Activated CD4-positive, alpha-beta T cell treated with anti-CD3 and anti-CD28 coated beads, Interleukin-2, amount 10 ng/mL, durations not matched to agents 7 days and 5 days (primary cell): ENCODE measurements at places on chromosomes 12 and 14. TPM values are rescaled to one million over a fixed set of nuclear protein-coding genes. Genes with fewer than 3 reads are reported as not detected.

Gene ANHX
- not detected for total RNA-seq

DNA sequence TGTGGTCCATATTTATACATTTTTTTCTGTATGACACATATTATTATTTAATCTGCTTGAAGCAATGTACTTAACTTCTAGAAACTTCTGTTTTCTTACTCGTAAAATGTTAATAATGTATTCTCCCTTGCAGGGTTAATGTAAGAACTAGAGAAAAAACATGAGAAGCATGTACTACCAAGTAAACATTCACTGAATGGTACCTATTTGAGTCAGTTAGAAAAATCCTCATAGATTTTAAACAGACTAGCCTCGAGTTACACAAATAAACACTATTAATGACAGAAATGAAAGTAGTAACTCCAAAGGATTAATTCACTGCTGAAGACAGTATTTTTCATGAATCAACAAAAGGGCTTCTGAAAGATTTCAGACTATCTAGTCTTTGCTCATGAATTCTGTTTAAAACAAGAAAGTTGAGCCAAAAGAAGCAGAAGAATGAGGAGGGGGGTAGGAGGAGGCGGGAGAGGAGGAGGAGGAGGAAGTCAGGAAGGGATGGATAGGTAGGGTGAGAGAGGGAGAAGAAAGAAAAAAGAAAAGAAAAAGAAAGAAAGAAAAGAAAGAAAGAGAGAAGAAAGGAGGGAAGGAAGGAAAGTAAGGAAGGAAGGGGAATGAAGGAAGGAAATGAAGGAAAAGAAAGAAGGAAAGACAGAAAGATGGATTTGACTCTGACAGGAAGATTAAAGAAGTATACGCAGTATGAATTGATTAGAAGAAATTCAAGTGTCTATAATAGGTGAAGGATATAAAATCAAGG lies 68.2 kb upstream of the CCDC91 start:
- no peak overlapping the region for H3K4me3 ChIP-seq
- H3K27ac ChIP-seq: no peak overlapping the region
- no peak for DNase-seq
- no peaks in the 10 kb centered on the region for H3K4me1 ChIP-seq
- no peaks in the 10 kb centered on the region for H3K36me3 ChIP-seq

DNA sequence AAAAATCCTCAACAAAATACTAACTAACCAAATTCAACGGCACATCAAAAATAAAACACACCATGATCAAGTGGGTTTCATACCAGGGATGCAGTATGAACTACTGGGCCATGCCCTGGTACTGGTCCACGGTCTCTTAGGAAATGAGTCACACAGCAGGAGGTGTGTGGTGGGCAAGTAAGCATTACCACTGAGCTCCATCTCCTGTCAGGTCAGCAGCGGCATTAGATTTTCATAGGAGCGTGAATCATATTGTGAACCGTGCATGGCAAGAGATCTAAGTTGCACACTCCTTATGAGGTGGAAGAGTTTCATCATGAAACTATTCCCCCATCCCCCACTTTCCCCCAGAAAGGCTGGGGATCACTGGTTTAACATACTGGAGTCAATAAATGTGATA lies 6.7 kb upstream of the LGR5 start:
- DNase-seq: no peak
- H3K36me3 ChIP-seq: no peaks in the 10 kb centered on the region
- H3K27me3 ChIP-seq: peaks cover 42% of the 10 kb centered on the region
- no peak overlapping the region for H3K4me3 ChIP-seq

GRCh38 chr12:76711241-76711640 lies 52.7 kb upstream of the ZDHHC17 start:
- H3K4me1 ChIP-seq: peaks cover 2% of the 10 kb centered on the region
- no peak overlapping the region for H3K4me3 ChIP-seq
- DNase-seq: no peak
- no peaks in the 10 kb centered on the region for H3K27me3 ChIP-seq

DNA sequence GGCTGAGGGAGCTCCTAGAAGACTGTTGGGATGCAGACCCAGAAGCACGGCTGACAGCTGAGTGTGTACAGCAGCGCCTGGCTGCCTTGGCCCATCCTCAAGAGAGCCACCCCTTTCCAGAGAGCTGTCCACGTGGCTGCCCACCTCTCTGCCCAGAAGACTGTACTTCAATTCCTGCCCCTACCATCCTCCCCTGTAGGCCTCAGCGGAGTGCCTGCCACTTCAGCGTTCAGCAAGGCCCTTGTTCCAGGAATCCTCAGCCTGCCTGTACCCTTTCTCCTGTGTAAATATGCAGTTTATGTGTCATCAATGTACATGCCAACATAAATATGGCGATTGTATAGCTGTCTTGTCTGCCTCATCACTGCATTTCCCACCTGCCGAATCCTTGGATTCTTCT lies 7.5 kb downstream of the AMHR2 start:
- DNase-seq: no peak
- no peak overlapping the region for H3K27ac ChIP-seq
- no peak overlapping the region for H3K4me3 ChIP-seq

DNA sequence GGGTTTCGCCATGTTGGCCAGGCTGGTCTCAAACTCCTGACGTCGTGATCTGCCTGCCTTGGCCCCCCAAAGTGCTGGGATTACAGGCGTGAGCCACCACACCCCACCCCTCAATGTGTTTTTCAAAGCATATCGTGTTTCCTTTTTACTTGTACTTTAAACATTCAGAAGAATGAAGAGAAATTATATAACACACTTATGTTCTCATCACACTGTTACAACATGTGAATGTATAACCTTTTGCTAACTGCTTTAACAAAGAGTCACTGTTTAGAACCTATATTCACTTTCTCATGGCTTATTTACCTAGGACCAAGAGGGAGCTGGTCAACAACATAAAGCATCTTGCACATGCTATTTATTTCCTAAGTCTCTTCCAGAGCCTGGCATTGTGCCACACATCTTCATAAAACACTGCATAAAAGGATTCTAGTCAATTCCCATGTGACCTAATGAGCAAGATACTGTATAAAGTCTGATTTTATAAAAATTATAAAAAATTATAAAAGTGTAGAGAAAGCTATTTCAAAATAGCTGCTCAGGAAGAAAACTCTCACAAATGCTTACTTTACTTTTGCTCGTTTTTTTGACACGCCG lies 16.0 kb upstream of the ACTR6 start:
- DNase-seq: no peak
- H3K36me3 ChIP-seq: peaks cover 16% of the 10 kb centered on the region
- H3K4me3 ChIP-seq: no peak overlapping the region
- peaks cover 37% of the 10 kb centered on the region for H3K4me1 ChIP-seq
- no peak overlapping the region for H3K27ac ChIP-seq
- H3K27me3 ChIP-seq: no peaks in the 10 kb centered on the region

GRCh38 chr12:67420506-67420905 lies 151.3 kb downstream of the CAND1 start:
- no peaks in the 10 kb centered on the region for H3K4me1 ChIP-seq
- DNase-seq: no peak
- no peak overlapping the region for H3K27ac ChIP-seq
- peaks cover 5% of the 10 kb centered on the region for H3K27me3 ChIP-seq
- H3K36me3 ChIP-seq: no peaks in the 10 kb centered on the region
